HCT116 (cell line): ENCODE measurements at places on chromosomes 4 and X.

DNA sequence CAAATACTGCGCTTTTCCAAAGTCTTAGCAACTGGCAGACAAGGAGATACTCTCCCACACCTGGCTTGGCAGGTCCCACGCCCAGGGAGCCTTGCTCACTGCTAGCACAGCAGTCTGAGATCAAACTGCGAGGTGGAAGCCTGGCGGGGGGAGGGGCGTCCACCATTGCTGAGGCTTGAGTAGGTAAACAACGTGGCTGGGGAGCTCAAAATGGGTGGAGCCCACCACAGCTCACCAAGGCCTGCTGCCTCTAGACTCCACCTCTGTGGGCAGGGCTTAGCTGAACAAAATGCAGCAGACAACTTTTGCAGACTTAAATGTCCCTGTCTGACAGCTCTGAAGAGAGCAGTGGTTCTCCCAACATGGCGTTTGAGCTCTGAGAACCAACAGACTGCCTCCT is 23.0 kb upstream of the NFKB1 start:
- DNase-seq, result no peak

DNA sequence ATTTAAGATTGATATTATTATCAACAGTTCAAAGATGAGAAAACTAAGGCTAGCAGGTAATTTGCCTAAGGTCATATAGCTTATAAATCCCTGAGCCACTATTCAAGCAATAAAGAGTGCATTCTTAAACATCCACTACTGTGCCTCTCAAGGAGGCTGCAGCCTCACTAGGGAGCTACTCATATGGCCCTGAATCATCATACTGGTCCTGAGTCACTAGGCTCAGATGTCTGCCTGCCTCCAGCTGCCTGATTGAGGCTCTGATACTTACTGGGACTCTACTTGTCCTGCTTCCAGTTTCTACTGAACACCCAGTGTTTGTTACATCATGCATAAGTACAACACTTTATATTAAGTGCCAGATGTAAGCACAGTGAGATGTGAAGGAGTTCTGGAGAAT is 110.7 kb downstream of the AASDH start:
- no peak for DNase-seq

DNA sequence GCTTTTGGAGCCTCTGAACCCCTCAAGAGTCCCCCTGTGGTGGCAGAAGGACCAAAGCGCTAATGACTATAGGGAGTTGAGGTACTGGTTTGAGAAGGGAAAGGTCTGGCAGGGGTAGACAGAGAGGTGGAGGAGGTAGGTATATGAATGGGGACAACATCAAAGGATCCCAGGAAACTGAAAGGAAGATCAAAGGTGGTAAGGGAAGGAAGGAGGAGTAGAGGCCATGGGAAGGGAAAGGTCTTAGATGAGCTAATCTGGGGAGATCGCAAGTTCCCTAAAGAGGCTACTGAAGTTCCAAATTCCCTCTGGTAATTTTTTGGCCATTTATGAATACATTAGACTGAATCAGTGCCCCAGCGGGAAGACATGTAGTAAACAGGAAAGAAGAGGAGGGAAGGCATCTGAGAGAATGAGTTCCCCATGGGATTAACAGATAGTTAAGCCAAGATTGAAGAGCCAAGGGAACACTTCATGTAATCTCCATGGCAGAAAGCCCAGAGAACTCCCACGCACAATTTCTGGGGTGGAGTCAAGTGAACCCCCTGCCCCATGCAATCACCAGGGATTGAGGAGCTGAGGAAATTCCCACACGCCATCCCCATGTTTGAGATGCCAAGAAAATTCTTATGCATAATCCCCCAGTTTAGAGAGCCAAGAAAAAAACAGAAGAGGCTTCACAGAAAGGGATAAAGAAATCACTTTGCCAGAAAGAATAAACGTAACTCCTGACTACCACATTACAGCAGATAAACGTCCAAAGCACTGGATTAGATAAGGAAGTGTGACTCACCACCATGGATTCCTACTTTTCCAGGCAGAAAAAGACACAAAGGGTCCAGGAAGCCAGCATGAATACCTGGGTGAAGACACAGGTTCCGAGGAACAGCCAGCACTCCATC is 25.8 kb downstream of the ZNF630 start:
- DNase-seq, result peak; percentile 44

DNA sequence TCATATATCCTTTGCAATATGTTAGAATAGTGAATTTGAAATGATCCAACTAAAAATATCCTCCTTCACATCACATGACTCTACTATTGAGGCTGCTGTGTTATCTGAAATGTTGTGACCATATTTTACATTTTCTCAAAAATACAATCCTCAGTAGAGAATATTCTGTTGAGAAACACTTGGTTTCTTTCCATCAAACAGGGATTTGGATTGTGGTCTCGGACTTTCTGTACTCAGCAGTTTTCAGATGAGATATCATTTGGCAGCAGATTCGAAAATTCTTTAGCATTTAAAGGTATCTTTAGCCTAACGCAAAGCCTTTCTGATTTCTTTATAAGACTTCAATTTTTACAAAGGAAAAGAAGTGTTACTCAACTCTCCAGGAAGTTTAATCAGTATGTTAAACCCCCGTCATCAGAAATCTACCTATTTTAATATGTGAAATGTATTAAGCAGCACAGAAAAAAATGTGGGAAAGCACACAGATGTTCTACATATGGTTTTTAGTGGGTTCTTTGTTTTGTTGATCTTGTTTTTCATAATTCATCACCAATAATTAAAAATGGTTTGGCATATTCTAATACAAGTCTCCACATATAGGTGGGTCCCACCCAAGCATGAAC is 55.4 kb upstream of the ANXA3 start:
- DNase-seq, result no peak

DNA sequence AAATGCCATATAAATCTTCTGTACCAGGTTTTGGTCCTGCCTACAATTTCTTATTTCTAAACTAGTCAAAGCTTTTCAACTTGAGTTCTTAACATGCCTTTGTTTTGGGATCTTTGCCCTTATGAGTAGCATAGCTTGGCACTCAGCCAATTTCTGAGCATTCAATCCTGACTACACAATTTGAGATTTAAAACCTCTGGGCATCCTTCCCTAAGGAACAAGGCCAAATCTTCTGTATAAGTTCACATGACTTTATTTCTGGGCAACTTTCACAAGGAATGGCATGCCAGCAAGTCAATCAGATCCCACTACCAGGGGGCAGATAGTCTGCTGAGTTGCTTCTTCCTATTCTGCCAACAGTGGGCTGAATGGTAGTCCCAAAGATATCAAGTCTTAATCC is 254.2 kb downstream of the ADAMTS3 start:
- DNase-seq, result no peak

DNA sequence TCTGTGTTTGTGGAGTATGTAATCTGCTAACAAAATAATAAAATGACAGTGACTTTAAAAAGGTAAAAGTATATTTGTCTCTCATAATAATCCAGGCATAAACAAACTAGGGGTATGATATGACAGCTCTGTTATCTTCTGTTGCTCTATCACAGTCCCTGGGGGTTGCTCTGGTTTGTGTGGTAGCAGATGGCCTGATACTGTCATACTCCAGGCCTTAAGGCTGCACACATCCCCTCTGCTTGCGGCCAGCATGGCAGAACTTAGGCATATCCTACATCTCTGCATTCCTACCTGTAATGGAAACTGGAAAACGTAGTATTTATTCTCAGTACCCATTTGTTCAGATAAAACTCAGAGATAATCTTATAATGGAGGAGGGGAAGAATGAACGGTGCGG is 117.9 kb upstream of the HAND2 start:
- no peak for DNase-seq

DNA sequence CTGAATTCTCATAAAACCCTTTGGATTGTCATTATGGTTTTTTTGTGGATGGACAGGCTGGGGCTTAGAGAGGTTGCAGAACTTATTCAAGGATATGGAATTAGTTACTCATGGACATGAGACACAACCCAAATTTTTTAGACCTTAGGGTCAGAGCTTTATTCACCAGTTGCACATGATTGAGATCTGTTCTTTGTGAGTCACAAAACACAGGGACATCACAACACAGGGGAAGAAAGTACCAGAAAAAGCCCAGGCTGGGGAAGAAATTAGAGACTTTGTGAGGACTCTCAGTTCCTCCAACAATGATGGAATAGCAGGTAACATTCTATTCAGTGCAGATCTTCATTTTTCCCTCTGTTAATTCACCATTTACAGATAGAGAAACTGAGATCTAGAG is 602.4 kb upstream of the CPEB2 start:
- no peak for DNase-seq

DNA sequence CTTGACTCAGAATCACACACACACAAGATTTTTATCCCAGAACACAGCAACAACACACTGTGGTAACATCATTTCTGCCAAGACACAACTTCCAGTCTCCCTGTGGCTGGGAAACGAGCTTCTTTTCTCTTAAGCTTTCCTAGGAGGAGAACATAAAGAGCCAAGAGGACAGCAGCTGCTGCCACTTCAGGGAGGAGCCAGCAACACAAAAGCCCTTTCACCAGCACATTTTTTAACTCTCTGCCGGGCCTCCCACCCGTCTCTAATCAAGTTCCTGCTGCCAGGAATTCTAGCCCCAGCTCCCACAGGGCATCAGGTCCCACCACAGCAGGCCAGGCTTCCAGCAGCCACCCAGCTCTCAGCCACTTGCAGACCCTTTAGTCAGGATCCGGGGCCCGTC is 22.4 kb downstream of the FAT1 start:
- no peak for DNase-seq

DNA sequence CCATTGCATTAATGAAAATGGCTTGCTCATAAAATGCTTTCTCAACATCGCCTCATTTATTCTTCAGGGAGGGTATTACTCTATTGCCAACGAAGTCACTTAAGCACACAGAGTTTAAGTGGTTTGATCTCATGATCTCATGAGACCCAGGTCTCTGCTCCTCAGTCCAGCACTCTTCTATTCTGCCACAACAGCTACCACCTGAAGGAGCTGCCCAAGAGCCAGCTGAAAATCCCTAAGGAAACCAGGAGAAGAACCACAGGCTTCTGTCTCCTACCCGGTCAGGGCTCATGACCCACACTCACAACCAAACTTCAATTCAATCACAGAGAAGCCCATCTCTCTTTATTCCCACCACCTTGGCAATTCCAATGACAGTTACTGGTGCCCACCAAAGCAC is 85.5 kb upstream of the GPM6B start:
- DNase-seq, result no peak

DNA sequence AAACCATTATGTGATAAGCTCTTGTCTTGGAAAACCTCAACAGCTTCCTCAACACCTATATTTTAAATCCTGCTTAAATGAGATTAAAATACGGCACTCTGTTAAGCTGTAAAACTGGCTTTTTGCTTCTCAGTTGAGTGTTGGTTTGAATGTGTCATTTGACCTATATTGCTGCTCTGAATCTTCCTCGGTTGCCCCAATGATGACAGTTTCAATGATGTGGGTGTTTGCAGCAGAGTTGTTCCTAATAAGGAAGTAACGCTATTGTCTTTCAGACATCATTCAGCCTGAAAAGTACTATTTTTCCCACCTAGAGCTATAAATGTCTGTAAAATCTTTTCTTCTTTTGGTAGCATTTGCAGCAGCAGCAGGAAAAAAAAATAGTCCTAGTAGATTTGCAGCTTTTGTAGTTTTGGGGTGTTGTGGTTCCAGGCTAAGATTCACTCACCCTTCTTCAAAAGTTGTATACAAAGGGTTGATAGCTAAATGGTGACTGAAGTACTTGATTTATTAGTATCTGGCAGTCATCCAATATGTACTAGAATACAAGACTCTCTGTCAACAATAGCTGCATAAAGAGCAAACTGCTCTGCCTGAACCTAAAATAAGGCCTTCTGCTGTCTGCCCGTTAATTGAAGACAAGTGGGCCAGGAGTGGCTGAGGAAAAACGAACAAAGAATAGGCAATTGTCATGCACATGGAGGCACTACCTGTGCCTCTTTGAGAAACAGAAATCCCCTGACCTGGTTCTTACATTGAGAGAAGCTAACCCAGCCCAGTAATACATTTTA is 333.1 kb downstream of the IL1RAPL1 start:
- no peak for DNase-seq

GRCh38 chrX:17160975-17161374 is 214.0 kb upstream of the NHS start:
- no peak for DNase-seq

- DNase-seq, result no peak
Observed at GRCh38 chr4:150256841-150257730, 178.8 kb downstream of the DCLK2 start.

GRCh38 chrX:133413218-133413925 is 1.9 kb downstream of the GPC4 start:
- no peak for DNase-seq

GRCh38 chr4:2177443-2178093 is 64.4 kb downstream of the HAUS3 start:
- DNase-seq, result no peak

DNA sequence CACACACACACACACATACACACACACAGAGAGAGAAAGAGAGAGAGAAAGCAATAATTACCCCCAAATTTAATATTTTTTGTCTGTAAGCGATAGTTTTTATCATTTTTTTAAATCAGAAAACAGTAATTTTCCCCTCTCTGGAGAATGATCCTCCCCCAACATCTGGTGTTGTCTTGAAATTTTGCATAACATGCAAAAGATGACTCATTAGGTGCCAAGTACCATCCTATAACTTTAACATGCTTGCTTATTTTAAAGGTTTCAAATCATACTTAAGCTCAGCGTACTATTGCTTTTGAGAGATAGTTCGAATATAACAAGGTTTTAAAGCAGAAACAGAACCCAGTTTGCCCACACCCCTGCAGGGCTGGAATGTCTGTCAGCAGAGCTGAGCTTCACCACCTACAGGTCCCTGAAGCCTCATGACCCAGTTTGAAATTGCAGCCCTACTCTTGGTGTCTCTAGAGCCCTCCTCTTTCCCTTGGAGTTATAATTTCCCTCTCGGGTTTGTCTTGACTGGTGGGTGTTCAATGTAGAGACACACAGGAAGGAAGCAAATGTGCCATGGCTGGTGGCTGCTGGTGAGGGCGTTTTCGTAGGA is 175.0 kb upstream of the HS3ST1 start:
- no peak for DNase-seq

GRCh38 chr4:72313121-72313520 is 255.9 kb downstream of the ADAMTS3 start:
- DNase-seq, result no peak

DNA sequence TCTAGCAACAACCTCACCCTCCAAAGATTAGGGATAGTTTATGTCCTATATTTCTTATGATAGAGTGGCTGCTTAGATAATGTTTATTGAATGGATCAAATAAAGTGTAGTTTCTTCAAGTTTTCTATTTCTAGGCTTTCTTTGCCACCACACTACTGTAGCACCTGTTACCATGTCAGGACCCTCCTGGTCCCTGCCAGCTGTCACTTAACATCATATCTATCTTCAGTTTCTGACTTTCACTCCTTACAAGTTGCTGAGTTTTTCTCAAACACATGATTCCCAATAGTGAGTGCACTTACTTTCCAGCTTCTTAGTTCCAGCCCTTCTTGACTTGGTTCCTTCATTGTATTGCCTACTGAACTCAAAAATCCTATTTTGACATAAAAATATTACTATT is 593.9 kb upstream of the PITX2 start:
- DNase-seq, result no peak

- DNase-seq, result no peak
Observed at GRCh38 chrX:1629244-1629643, 14.4 kb downstream of the ASMT start.

- no peak for DNase-seq
Observed at GRCh38 chr4:98639108-98639507, 19.3 kb downstream of the TSPAN5 start.

GRCh38 chr4:3335385-3335784 is 42.6 kb downstream of the RGS12 start:
- DNase-seq, result no peak

GRCh38 chr4:49032440-49033161 is 46.5 kb downstream of the CWH43 start:
- peak; percentile 6 for DNase-seq
